G401 (cell line): ENCODE measurements at places on chromosomes 16 and 17.

GRCh38 chr16:15770107-15770506 lies 86.7 kb downstream of the MYH11 start:
- no peak for DNase-seq

DNA sequence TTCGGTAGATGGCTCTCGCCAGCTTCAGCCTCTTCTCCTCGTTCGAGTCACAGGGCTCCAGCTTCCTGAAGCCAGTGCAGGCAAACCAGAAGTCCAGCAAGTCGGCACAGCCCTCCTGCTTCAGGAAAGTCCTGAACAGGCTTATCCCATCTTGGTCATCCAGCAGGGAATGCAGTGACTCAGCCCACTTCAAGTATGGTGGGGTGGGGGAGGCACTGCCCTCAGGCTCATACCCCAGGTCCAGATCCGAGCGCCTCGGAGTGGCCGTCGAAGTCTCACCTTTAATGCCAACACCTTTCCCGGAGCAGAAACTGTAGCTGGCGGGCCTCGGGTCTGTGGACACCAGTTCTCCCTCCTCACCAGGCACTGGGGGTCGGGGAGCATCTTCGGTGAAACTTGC lies 5.9 kb downstream of the AXIN1 start:
- DNase-seq = no peak

DNA sequence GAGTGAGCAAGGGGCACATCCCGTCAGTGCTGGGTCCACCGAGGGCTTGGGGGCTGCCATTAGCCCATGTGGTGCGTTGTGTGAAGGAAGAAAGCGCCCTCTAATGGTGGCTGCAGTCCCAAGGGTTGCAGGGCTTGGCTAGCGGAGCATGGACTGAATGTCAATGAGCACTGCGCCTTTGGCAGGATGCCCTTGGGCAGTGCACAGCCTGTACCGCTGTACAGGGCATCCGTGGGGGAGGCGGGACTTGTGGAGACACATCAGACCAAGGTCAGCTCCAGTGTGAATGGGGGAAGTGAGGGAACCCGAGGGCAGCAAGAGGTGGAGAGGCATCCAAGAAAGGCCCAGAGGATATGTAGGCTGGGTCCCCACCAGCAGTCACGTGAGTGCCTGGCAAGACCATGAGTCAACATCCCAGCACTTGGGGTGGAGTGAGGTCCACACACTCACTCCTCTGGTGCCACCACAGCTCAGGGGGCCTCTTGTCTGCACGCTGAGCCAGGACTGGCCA lies 75.5 kb upstream of the MED9 start:
- no peak for DNase-seq

GRCh38 chr16:51008037-51008436 lies 143.0 kb downstream of the SALL1 start:
- DNase-seq = no peak

DNA sequence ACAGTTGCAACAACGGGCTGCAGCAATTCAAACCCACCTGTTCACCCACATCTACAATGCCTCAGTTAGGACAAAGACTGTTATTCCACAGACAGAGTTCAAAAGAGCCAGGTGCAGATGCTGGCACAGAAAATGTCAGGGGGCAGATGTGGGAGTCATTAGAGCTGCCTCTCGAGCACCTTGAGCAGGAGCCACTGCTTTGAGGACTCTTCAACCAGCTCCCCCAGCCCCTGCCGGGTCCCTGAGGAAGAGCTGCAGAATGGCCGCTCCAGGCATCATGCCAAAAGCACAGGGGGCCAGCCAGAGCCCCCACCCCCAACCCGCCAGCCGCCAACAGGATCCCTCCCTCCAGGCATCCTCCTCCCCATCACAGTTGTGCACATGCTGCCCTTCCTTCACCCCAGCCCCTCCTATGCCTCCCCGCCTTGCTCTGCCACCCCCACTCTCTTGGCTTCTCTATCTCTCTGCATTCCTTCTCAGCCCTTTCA lies 20.8 kb downstream of the C17orf67 start:
- no peak for DNase-seq

DNA sequence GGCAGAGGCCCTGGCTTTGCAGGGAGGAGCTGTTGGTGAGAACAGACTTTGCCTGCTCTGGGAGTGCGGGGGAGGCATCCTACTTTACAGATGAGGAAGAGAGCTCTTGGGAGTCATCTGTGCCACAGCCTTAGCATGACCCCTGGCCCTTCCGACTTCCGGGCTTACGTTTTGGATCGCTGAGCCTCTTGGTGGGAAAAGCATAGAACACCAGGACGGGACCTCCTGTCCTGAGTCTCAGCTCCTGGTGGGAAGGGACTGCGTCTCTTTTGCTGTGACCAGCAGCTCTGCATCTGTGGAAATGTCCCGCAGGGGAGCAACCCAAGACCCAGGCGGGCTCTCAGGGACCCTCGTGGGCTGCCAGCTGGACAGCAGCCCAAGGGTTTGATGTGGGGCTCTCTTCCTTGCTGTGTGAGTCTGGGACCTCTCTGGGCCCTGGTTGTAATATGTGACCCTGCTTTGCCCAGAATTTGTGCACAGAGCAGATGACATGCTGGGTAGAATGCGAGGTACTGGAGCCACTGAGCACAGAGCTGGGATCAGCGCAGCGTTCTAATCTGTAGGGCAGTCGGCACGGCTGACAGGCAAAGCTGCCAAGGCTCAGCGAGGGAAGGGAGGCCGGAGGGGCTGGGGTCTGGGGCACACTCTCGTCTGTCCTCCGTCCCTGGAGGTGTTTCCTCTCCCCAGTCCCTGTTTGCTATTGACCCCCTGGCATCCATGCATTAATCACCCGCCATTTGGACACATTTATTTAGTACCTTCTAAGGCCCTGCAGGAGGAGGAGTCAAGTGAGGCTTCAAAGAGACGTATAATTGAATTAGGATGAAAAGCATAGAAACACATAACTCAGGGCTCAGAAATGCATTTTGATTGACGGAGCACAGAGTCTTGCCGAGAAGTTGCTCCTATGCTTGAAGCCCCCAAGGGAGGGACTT lies 64.0 kb downstream of the NT5M start:
- no peak for DNase-seq

GRCh38 chr16:74447578-74447977 lies 26.3 kb upstream of the CLEC18B start:
- DNase-seq = peak; percentile 38

GRCh38 chr17:17104494-17104893 lies 62.2 kb downstream of the MPRIP start:
- no peak for DNase-seq

DNA sequence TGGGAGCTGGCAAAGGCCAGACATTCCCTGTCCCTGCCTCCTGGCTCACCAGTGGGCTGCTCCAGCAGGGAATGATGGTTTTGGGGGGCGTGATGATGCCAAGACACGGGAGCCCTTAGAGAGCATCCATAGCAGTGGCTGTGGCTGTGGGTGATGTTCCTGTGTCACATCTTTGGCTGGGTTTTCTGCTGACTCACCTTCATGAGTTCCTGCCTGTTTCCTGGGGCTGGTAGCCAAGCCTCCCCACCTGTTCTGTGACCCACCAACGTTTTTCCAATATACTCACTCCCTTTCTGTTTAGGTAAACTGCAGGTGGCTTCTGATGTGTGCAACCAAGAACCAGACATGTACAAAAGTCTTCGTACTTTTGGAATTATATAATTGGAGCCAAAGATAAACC lies 16.5 kb upstream of the NF1 start:
- DNase-seq = peak; percentile 71

- DNase-seq = no peak
Measured at GRCh38 chr16:29148867-29149272, 164.0 kb downstream of the LAT start.

- no peak for DNase-seq
Measured at GRCh38 chr16:11841026-11841425, 10.3 kb downstream of the RSL1D1 start.

DNA sequence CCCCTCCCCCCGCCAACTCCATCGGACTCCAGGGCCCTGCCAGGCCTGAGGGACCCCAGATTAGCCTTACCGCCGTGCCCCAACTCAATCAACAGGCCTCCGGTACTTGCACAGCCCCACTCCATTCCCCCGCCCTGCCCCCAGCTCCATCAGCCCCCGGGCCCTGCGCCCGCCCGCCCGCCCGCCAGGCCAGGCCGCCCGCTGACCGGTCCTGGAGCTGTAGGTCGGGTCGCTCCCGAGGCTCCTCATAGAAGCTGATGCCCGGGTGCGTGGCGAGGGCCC lies 308 bp downstream of the GTF3C1 start:
- no peak for DNase-seq

DNA sequence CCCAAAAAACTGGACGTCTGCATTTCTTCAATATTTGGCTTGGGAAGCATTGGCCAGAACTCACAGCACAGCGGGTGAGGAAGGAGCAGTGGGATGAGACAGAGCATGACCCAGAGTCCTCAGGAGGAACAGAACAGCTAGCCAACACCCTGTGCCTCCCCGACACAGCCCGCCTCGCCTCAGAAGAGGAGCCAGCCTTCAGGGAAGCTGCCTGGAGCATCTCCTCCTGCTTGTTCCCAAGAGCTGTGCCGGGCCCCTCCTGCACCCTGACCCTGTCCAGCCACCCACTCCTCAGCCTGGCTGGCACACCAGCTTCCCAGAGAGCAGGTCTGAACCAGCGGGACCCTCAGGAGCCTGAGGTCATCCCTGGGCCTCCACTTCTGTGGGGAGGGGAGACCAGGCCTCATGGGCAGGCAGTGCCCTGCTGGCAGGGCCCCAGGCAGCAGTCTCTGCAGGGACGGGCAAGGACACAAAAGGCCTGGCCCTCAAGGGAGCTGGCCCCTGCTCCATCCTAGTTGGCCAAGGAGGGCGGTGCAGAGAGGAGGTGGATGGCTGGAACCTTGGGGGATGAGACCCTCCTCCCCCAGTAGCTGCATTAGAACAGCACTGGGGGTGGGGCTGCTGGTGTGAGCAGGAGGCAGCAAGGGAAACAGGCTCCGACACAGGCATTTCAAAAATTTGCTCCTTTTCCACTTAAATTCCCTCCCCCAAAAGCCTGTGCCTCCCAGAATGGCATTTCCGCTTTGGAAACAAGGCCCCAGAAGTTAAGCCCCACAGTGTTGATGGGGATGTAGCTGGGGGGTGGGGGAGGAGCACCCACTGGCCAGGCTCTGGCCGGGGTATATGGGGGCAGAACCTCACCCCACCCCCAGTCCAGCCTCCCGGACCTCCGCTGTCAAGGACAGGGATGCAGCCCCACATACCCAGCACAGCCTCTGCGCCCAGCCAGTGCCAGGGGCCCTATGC lies 1.8 kb upstream of the BCAR1 start:
- peak; percentile 60 for DNase-seq

DNA sequence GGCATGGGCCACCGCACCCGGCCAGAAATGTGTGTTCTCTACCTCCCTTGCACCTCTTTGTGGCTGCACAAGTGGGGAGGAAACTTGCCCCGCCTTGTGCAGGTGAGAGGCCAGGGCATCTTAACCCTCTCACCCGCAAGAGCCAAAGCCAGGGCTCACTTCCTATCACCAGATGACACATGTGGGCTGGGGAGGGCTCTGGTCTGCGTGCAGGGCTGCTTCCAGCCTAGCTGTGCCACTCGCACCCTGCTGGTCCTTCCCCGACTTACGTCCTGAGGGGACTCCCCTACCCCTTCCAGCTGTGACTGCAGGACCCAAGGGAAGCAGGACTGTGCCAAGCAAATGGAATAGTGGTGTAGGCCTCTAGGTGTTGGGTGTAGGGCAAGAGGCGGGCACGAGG lies 6.9 kb downstream of the MIEF2 start:
- DNase-seq = no peak

DNA sequence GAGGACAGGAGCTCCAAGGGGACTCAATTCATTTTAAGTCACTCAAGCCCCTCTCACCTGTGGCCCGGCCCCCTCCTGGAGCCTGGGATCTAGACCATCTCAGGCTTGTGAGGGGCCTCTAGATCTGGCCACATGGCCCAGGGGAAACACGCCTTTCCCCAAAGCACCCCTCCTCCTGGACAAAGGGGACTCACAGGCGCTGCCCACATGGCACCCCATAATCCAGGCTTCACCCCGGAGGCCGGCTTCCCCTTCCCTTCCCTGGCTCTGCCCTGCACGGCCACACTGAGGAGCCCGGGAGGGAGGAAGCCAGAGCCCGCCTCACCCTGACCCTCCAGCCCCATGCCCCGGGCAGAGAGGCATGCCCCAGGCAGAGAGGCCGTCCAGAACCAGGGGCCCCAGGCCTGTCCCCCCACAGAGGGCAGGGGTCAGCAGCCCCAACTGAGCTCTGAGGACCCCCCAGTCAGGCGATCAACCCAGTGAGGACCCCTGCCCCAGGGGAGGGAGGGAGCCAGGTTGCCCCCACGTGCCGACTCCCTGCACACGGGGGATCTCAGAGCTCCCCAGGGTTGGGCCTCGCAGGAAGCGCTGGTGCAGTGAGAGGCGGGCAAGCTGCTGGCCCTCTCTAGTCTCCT lies 10.9 kb downstream of the HS3ST6 start:
- DNase-seq = no peak

DNA sequence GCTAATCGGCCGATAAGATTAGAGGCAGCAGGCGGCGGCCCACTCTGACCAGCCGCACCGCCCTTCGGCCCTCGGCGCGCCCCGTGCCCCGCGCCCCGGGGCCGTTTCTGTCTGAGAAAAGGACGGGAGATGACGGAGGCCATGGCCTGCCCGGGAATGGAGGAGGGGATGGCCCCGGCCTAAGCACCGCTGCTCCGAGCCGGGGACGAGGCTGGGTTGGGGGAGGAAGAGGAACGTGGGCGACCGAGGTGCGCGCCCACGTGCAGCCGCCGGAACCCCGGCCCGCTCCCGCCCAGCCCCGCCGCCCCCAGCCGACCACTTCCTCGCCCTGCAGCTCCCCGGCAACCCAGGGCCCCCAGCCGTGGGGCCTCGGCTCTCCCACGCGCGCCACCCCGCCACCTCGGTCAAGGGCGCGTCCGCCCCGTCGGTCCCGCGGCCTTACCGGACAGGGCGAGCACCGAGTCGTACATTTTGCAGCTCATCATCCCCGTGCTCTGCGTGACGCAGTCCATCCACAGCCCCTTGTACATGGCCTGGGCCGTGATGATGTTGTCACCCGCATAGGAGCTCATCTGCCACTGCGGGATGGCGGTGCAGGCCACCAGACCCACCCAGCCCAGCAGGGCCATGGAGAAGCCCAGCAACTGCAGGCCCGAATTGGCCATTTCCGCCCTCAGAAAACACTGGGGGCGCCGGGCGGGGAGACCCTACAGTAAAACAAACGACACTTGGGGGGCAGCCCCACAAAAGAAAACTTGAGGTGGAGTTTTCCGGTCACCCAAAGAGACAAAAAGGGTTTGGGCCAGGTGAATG lies 693 bp downstream of the CLDN7 start:
- DNase-seq = no peak

- DNase-seq = no peak
Measured at GRCh38 chr17:16988749-16989229, 16.9 kb upstream of the TNFRSF13B start.

DNA sequence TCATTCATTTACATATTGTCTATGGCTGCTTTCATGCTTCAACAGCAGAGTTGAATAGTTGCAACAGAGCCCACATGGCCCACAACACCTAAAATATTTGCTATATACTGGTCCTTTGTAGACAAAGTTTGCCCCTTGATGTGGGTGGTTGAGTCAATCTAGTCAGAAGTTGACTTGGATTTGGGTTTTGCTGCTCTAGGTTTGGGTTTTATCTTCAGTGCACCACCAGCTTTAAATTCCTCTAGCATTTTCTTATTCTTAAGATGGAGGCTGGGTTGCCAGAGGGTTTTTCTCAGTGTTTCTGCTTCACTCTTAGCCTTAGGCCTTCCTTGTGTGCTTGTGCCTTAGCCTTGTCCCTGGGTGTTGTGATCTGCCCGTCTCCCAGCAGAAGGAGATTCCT lies 51.0 kb downstream of the CCDC182 start:
- no peak for DNase-seq

- no peak for DNase-seq
Measured at GRCh38 chr17:68878226-68878885, 76.8 kb downstream of the ABCA8 start.
